Progenitor cell of endocrine pancreas (in vitro differentiated cells): ENCODE measurements at places on chromosomes 7 and 10.

DNA sequence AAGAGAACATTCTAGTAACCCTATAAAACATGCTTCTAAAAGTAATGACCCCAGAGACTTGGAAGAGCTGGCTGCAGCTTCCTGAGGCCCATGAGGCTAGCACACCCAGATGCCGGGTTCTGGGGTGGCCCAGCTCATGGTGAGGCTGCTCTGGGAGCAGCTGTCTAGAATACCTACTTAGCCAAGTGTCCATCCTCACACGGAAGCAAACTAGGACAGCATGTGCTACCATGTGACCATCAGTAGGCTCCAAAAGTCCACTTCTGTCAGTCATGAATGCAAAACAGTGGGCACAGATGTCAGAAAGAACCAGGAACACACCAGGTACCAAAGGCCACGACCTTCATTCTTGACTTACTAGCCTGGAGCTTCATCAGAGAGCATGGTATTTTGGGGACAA lies 32.4 kb downstream of the CTBP2 start:
- no peaks in the 10 kb centered on the region for H3K27me3 ChIP-seq
- no peak for DNase-seq
- no peak overlapping the region for H3K4me3 ChIP-seq
- H3K4me1 ChIP-seq: peaks cover 28% of the 10 kb centered on the region

DNA sequence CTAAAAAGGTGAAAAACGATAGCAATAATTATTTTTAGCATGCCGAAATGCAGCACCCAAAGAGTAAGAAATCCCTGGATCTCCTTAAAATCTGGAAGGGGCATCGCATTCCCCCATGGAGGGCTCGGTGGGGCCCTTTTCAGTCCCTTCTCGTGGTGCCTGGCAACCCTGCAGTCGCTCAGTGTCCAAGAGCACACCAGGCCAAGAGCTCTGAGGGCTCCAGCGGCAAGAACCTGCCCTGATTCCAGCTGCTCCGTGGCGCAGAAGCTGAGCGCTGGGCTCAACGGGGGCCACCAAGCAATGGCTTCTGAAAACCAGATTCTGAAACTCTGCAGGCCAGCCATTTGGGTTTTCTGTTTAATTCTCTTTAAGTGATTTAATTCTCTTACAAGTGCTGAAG lies 131.2 kb downstream of the PRKAG2 start:
- H3K4me3 ChIP-seq: no peak overlapping the region
- no peak for DNase-seq
- H3K4me1 ChIP-seq: peaks cover 4% of the 10 kb centered on the region

DNA sequence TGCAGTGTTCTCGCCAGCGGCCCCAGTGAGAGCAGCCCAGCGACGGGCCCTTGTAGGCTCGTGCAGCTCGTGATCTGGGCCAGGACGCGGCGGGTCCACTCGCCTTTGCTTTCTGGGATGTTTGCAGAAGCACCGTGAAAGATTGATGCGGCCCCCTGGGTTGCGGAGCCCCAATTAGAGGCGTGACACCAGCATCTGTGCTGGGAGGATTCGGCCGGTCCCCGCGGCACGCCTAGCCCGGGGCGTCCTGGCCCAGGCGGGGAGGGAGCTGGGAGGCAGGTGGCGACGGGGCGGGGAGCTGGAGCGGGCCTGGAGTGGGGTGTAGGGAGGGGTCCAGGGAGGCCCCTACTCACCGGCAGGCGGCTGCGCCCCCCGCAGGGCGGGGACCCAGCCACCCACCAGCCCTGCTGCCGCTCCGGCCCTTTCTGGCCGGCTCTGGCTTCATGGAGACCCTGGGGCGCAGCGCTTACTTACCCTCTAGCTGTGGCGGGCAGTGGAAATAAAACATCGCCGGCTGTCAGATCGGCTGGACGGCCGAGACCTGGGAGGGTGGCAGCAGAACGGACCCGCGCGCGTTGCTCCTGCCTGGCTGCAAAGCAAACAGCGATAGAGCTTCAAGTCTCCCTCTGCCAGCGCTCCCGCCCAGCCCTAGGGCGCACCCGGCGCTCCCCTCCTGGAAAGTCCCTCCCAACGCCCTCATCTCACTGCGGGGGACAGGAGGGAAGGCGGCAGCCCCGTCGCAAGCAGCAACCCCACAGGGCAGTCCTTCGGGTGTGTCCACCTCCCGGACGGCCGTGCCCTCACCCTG lies 752 bp downstream of the DRGX start:
- no peak for DNase-seq
- no peaks in the 10 kb centered on the region for H3K4me1 ChIP-seq
- peak overlapping the region; percentile 10 for H3K27ac ChIP-seq
- no peak overlapping the region for H3K4me3 ChIP-seq
- H3K27me3 ChIP-seq: peaks cover 93% of the 10 kb centered on the region
- no peaks in the 10 kb centered on the region for H3K36me3 ChIP-seq

- H3K27ac ChIP-seq: no peak overlapping the region
- no peaks in the 10 kb centered on the region for H3K27me3 ChIP-seq
- H3K4me3 ChIP-seq: no peak overlapping the region
- DNase-seq: no peak
- H3K4me1 ChIP-seq: peaks cover 5% of the 10 kb centered on the region
Observed at GRCh38 chr10:4144817-4145216, 359.8 kb upstream of the KLF6 start.

- no peak overlapping the region for H3K4me3 ChIP-seq
- DNase-seq: no peak
- peaks cover 7% of the 10 kb centered on the region for H3K4me1 ChIP-seq
- peaks cover 15% of the 10 kb centered on the region for H3K27me3 ChIP-seq
- no peak overlapping the region for H3K27ac ChIP-seq
- H3K36me3 ChIP-seq: no peaks in the 10 kb centered on the region
Observed at GRCh38 chr10:128031216-128031615, 95.0 kb downstream of the MKI67 start.

GRCh38 chr7:68958571-68958970 lies 639.7 kb upstream of the AUTS2 start:
- H3K27ac ChIP-seq: no peak overlapping the region
- no peak for DNase-seq
- no peaks in the 10 kb centered on the region for H3K4me1 ChIP-seq
- H3K4me3 ChIP-seq: no peak overlapping the region

GRCh38 chr10:60809157-60809556 lies 30.9 kb downstream of the CDK1 start:
- no peak overlapping the region for H3K4me3 ChIP-seq
- no peak for DNase-seq
- no peak overlapping the region for H3K27ac ChIP-seq

- no peak overlapping the region for H3K27ac ChIP-seq
- H3K4me3 ChIP-seq: no peak overlapping the region
- no peaks in the 10 kb centered on the region for H3K27me3 ChIP-seq
- peaks cover 54% of the 10 kb centered on the region for H3K4me1 ChIP-seq
- H3K36me3 ChIP-seq: no peaks in the 10 kb centered on the region
Observed at GRCh38 chr7:141709749-141710148, 1.6 kb downstream of the WEE2 start.

DNA sequence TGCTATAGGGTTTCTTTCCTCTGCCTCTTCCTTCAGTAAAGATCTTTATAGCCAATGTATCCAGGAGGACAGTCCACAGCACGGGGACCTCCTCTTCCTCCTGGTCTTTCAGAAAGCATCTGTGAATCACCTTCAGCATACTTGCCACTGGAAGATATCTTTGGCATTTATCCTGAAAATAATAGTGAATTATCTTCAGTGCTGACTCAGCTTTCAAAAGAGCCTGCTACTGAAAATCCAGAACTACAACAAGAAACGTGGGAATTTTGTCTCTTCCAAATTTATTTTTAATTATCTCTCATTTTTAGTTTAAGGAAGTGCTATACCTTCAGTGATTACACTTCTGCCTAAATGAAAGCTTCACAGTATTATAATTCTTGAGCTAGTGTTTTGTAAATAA lies 7.6 kb upstream of the UNC5B start:
- H3K27ac ChIP-seq: no peak overlapping the region
- no peak overlapping the region for H3K4me3 ChIP-seq
- DNase-seq: no peak
- H3K4me1 ChIP-seq: peaks cover 3% of the 10 kb centered on the region
- H3K36me3 ChIP-seq: no peaks in the 10 kb centered on the region
- H3K27me3 ChIP-seq: peaks cover 36% of the 10 kb centered on the region

- H3K27ac ChIP-seq: no peak overlapping the region
- H3K27me3 ChIP-seq: no peaks in the 10 kb centered on the region
- H3K4me3 ChIP-seq: no peak overlapping the region
- no peak for DNase-seq
Observed at GRCh38 chr7:47504551-47505311, 77.2 kb downstream of the TNS3 start.

DNA sequence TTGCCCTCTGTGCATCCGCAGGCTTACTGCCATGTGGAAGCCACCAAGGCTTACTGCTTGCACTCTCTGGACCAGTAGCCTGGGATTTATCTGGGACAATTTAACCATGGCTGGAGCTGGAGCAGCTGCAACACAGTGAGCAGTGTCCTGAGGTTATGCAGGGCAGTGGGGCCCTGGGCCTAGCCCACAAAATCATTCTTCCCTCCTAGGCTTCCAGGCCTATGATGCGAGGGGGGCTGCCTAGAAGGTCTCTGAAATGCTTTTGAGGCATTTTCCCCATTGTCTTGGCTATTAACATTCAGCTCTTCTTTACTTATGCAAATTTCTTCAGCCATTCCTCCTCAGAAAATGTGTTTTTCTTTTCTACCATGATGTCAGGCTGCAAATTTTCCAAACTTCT lies 313.6 kb upstream of the CDC14C start:
- H3K27me3 ChIP-seq: peaks cover 2% of the 10 kb centered on the region
- DNase-seq: no peak
- no peak overlapping the region for H3K4me3 ChIP-seq
- H3K27ac ChIP-seq: no peak overlapping the region
- no peaks in the 10 kb centered on the region for H3K4me1 ChIP-seq

DNA sequence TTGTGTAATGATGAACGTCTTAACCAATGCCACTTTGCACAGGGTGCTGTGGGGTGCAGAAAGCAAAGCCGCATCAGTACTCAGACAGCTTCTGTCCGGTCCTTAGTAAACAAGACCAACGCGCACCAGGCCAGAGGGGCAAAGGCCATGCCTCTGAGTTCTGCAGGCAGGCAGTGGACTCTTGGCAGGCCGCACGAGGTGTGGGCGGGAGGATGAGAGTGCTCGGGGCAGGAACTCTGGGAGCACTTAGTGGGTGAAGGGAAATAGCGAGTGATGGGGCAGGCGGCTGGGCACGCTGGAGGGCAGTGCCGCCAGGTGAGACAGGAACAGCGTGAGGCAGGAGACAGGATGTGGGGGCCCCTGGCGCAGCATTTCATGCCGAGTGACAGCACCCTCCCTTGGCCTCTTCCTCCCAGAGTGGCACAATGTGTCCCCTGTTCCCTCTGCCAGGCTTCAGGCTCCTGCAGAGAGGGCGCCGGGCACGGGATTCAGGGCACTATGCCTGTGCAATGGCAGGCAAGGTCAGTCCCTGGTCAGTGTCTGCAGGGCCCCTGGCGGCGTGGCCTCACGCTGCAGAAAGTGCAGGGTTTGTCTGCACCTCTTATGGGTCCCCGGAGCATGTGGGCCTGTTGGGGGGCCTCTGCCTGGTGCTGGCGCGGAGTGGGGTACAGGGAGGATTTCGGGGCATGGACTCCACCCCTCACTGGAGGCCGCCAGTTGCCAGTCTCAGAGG lies 60.4 kb downstream of the VIPR2 start:
- no peaks in the 10 kb centered on the region for H3K36me3 ChIP-seq
- no peaks in the 10 kb centered on the region for H3K4me1 ChIP-seq
- no peak overlapping the region for H3K4me3 ChIP-seq
- DNase-seq: no peak
- peaks cover 2% of the 10 kb centered on the region for H3K27me3 ChIP-seq
